ENCODE measurements at places on chromosomes 13 and 19.

DNA sequence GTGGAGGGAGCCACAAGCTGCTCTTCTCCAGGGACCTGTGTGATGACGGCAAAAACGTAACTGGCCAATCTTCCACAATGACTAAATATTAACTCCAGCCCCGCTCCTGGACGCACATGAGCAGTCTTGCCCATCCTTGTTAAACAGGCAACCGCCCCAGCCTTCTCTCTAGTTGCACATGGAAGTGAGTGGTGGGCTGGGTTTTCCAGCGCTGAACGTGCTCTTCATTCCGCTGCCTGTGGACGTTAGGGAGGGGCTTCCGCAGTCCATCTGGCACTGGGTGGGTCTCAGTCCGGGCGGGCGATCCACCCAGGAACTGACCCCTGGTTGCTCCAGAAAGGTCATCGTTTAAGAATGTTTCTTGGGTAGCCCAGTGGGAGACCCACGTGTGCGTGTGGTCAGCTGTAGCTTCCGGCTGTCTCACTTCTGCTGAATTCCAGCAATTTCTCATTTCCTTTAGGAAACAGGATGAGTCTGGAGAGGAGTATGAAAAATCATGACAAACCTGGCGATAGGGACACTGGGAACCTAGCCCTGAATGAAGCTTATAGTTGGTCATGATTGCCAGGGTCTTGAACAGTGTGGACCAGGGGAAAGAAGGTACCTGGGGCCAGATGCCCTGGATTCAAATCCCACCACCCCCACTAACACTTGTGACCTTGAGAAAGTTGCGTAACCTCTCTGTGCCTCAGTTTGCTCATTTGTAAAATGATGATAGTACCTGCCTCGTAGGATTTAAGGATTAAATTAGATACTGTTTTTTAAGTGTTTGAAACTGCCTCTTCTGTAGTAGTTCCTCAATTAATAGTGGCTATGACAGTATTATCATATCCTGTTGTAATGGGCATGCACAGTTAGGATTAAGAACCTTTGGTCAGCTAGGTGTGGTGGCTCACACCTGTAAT is 92.6 kb downstream of the SIPA1L3 start:
- DNase-seq: no peak

- DNase-seq: no peak
These were observed 113.2 kb upstream of the SOX21 start for GRCh38 chr13:94825507-94825906.

GRCh38 chr13:113882716-113883115 is 18.8 kb upstream of the GAS6 start:
- no peak for DNase-seq

- no peak for DNase-seq
These were observed 10.1 kb downstream of the PAK4 start for GRCh38 chr19:39135701-39136100.

GRCh38 chr13:46620471-46620870 is 67.5 kb downstream of the LRCH1 start:
- no peak for DNase-seq

GRCh38 chr19:42794765-42795164 is 29.3 kb upstream of the PSG8 start:
- no peak for DNase-seq

DNA sequence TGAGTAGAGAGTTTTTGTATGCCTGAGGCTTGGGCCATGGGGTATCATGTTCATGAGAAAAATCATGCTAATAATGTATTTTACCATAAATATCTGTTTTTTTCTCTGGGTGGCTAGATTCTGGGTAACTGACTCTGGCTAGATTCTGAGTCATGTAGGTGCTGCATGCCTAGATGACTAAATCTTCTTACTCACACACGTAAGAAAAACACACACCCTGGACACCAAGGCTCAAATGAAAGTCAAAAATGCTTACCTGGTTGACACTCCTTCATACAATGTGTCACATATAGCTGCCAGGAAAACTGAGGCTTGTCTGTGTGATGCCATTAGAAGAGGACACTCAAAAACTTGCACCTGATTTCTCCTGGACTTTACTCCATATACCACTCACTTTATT is 597.4 kb upstream of the SLITRK1 start:
- DNase-seq: no peak

- no peak for DNase-seq
These were observed 7.8 kb downstream of the ACTN4 start for GRCh38 chr19:38655148-38655824.

- DNase-seq: no peak
These were observed 295.8 kb downstream of the COG6 start for GRCh38 chr13:39951301-39951700.

DNA sequence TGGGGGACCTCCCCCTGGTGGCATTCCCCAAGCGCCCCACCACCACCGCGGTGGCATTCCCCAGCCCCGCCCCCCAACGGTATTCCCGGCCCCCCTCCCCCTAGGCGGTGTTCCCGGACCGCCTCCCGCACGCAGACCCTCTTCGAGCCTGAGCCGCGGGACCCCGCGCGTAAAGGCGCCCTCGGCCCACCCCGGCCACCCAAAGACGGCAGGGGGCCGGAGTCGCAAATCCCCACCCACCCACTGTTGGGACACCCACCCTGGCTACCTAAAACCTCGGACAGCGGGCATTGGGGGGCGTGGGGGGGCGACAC is 22.4 kb downstream of the OLFM2 start:
- DNase-seq: no peak

- DNase-seq: no peak
These were observed 130.8 kb downstream of the KL start for GRCh38 chr13:33146843-33147611.

DNA sequence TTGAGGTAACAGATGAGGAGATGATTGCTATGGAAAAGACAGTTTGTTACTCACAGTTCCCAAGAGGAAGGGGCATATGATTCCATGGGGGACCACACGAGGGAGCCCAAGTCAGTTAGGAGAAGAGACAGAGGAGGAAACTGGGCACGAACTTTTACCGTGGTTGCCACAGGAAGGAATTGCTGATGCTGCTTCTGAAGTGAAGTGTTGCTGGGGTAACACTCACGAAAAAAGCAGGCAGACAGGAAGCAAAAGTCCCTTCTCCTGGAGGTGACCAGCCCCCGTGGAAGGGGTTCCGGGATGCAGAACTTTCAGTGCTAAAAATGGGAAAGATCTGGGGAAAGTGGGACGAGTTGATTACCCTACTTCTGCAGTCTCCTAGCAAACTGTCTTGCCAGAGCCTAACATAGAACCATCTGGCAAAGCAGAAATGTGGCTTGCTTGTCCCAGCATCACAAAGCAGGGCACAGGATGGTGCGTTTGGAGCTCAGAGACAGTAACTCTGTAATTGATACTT is 35.4 kb upstream of the MAP3K10 start:
- no peak for DNase-seq
